Skin of body (tissue), 3 donors: ENCODE measurements at places on chromosomes 7 and 10. TPM values are rescaled to one million over a fixed set of nuclear protein-coding genes. Genes with fewer than 3 reads are reported as not detected.

Gene FAM25G
- total RNA-seq, result 1.8 TPM

Gene HGF
- total RNA-seq, result 4.7 TPM

Gene CRHR2
- total RNA-seq, result 0.20 TPM

Gene GNA12
- 10.8 TPM for total RNA-seq

Gene RAMP3
- 3.5 TPM for total RNA-seq

Gene GLI3
- total RNA-seq, result 23.4 TPM

Gene GPR15LG
- 2.1 TPM for total RNA-seq

Gene ZNF12
- 30.7 TPM for total RNA-seq

Gene SMO
- total RNA-seq, result 28.8 TPM

Gene NRF1
- total RNA-seq, result 16.0 TPM

Gene SPDYE3
- total RNA-seq, result not detected

Gene MINDY3
- total RNA-seq, result 34.6 TPM

Gene AOAH
- total RNA-seq, result 5.8 TPM

Gene SPDYE9
- 0.10 TPM for total RNA-seq

Gene CCL24
- 1.2 TPM for total RNA-seq

Gene TEX36
- not detected for total RNA-seq

Gene SERPINE1
- 18.1 TPM for total RNA-seq

Gene KIAA1549
- 3.0 TPM for total RNA-seq

Gene ARHGAP22
- 1.1 TPM for total RNA-seq

Gene LIPJ
- 0.49 TPM for total RNA-seq

Gene MKX
- 4.0 TPM for total RNA-seq

Gene SSC4D
- total RNA-seq, result 0.89 TPM

Gene KEL
- 4.5 TPM for total RNA-seq

Gene HOXA11
- total RNA-seq, result 0.20 TPM

Gene TMEM213
- total RNA-seq, result not detected

Gene TRIM74
- total RNA-seq, result not detected

Gene PLEKHS1
- not detected for total RNA-seq

Gene ASAH2B
- 3.4 TPM for total RNA-seq

Gene AHR
- 143 TPM for total RNA-seq

Gene FKBP9
- 194 TPM for total RNA-seq

Gene ZNF485
- 3.8 TPM for total RNA-seq

Gene GBX1
- total RNA-seq, result 0.30 TPM

Gene CLEC5A
- total RNA-seq, result 3.8 TPM

Gene CCDC146
- total RNA-seq, result 18.2 TPM

Gene OR2A42
- 0.10 TPM for total RNA-seq

Gene CDH23
- 6.3 TPM for total RNA-seq

Gene CALHM1
- not detected for total RNA-seq

Gene MMP21
- total RNA-seq, result 0.20 TPM

Gene C10orf71
- total RNA-seq, result 2.2 TPM

Gene CALML3
- 9.8 TPM for total RNA-seq

Gene OPTN
- total RNA-seq, result 46.0 TPM

Gene SPDYE5
- not detected for total RNA-seq

Gene CNPY1
- 0.10 TPM for total RNA-seq
